ENCODE measurements at places on chromosomes 6 and 20. TPM values are rescaled to one million over a fixed set of nuclear protein-coding genes. Genes with fewer than 3 reads are reported as not detected.

GRCh38 chr6:150514806-150515380, 84.8 kb upstream of the PLEKHG1 start:
- DNase-seq = no peak

GRCh38 chr6:5181510-5182317, 79.0 kb downstream of the LYRM4 start:
- no peak for DNase-seq

DNA sequence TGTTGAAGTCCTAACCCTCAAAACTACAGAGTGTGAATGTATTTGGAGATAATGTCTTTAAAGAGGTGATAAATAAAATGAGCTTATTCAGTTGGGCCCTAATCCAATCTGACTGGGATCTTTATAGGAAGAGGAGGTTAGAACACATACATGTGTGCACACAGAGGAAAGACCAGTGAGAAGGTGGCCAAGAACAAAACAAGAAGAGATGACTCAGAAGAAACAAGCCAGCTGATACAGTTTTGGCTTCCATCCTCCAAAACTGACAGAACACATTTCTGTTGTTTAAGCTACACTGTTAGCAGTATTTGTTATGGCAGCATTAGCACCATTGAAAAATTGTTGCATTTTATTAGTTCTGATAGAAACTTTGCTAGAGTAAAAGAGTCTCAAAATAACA, 609.3 kb upstream of the IMPG1 start:
- no peak for DNase-seq

Gene MATN4
- 0.10 TPM for total RNA-seq

DNA sequence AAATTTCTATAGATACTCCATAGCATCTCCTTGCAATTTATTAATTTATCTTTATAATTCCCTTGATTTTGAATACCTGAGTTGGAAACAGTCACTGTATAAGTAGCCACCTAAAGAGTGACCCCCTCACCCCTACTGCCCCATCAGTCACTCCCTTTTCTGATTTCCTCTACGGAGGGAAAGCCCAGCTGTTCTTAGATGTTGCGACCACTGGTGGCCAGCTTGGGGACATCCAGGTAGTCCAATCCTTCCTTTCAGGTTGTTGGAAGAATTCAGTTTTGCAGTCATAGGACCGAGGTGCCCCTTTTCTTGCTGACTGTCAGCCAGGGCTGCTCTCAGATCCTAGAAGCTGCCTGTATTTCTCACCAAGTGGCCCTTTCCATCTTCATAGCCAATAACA, 87.8 kb downstream of the BMP6 start:
- no peak for DNase-seq

GRCh38 chr6:154974485-154975149, 20.5 kb upstream of the TIAM2 start:
- no peak for DNase-seq

GRCh38 chr6:11207199-11207968, 25.1 kb downstream of the NEDD9 start:
- DNase-seq = no peak

GRCh38 chr20:8454137-8454712, 322.2 kb downstream of the PLCB1 start:
- no peak for DNase-seq

DNA sequence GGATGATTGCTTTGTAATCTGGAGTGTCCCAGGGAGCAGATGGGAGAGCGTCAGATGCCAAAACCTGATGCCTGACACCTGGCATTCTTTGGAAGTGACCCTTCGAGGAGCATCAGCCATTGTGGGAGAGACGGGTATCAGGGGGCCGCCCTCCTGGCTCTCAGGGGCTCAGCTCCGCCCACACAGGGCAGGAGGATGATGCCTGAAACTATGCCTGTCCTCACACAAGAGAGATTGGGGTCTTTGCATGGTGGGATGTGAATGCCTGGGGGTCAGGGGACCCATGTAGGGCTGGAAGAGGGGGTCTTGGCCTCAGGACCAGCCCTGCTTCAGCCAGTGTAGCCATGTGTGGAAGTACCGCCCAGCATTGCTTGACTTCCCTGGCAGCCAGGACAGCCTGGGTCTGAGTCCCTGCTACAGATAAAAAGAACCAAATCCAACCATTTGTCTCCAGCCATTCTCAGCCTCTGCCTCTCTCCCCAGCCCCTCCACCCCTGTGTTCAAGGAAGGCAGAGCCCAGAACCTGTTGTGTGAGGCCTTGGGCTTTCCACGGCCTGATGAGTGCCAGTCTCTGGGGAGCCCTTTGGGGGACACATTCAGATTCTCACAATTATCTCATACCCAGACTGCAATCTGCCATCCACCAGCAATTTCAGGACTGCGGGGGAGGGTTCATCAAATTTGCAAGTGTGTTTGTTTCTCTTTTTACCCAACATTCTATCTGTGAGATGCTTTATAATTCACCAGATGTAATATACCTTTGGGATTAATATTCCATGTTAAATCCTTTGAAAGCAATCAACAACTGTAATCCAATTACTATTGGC, 371.2 kb downstream of the PREX1 start:
- no peak for DNase-seq

DNA sequence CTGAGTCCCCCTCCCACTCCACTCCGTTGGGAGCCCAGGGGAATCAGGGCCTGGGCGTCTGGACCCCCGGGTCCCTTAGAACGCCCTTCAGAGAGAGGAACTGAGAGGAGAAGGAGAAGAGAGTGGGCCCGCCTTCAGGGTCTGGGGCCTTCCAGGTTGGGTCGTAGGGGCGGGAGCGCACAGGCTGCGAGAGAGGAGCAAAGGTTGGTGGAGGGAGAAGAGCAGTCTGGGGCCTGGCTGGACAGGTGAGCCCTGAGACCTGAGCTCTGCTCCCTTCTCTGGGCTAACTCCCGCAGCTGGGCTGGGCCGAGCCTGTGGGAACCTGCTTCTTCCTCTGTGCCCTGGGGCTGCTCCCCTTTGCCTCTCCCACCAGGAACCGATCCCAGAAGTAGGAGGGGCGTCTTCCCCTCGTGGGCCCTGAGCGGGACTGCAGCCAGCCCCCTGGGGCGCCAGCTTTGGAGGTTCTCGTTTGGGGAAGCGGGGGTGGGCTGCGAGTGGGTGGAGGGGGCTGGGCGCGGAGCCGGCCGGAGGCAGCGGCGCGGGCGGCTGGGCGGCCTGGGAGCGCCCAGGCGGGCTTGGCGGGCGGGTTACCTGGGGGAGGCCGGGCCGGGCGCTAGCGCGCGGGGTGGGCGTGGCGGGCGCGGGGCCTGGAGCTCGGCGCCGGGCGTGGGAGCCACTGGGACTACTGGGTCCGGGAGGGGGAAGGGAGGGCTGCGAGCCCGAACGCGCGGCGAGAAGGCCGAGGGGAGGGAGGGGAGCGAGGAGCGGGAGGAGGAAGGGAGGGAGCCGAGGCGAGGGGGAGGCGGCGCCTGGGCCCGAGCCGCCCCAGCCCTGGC, at the start of gene DDR1:
DDR1 (plus strand) TSS at position 835 of the 836 bp plus-strand sequence. CDS start 4,211 bp downstream, outside the sequence.
- no peak for DNase-seq

Gene EPPIN
- not detected for total RNA-seq

DNA sequence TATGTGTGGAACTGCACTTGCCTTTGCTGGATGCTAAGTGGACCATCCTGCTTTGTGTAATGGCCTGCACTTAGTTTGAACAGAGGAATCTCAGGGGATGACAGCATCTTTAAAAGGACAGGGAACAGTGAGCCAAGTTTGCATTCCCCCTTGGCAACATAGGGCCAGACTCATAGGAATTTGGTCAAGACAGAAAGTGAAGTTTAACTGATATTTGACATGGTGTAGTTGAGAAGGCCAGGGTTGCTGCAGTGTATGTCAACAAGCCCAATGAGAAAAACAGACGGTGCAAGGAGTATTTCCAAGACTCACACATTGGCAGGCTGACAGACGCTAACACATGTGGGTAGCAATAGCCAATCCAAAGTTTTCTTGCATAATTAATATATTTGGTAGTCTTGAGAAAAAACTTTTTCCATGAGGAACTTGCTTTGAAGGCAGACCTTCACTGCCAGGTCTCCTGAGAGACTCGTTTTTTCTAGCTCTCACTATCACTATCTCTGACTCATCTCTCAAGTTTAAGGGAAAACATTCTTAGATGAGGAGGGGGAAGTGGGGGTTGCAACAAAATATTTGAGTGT, 213.8 kb downstream of the IBTK start:
- DNase-seq = no peak

Gene SLC52A3
- total RNA-seq = not detected

Gene GUCA1A
- not detected for total RNA-seq

DNA sequence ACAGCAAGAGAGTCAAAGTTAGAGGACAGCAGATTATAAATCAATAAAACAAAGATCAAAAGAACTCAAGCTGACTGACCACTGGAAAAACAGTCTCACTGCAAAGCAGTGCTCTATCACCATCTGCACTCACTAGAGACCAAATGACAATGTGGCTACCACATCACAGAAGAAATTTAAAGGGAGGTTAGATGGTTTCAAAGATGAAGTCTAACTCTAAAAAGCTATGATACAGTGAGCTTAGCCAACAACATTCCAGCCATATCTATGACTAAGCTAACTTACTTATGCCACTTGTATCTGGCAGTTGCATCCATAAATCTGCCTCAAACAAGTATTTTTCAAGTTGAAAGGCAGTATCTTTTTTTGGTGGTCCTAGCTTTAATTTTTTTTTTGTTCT, 68.6 kb downstream of the ARHGAP18 start:
- DNase-seq = no peak

DNA sequence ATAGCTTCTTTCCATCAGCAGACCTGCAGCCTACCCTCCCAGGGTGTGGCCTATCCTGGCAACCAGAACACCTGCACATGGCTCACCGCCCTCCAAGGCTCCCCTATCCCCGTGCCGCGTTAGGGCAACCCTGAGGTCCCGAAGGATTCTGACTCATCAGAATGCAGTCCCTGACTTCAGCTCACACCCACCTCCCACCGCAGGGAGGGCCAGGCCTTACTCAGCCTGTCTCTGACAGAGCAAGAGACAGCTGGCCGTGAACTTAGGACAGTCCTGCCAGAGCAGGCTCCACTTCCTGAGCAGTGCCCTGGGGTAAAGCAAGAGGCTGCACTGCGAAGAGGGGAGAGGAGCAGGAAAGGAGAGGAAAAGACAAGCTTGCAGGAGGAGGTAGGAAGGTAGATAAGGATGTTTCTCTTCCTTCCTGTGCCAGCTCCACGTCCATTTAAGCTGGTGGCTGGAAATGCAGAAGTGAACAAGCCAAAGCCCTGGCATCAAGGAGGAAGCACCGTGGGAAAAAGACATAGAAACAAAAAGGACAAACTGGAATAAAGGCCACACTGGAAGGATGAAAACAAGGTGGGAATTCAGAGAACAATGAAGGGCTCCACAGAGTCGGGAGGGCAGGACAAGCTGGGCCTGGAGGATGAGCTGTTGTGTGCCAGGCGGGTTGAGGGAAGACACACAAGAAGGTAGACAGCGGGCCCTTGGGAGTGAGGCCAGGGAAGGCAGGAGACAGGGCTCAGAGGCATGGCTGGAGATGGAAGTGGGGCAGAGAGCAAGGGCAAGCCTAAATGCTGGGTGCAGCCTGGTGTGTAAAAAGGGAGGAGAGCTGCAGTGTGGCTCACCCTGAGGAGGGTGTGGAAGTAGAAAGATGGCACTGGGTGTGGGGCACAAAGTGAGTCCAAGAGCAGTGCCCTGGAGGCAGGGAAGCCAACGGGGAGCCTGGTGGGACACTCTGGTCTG, 102.7 kb downstream of the SLC23A2 start:
- no peak for DNase-seq

Measured in chondrocyte (in vitro differentiated cells).